ENCODE measurements at places on chromosomes 5 and 9.

GRCh38 chr5:165874851-165875250, 2369.4 kb downstream of the MAT2B start:
- DNase-seq, result no peak

DNA sequence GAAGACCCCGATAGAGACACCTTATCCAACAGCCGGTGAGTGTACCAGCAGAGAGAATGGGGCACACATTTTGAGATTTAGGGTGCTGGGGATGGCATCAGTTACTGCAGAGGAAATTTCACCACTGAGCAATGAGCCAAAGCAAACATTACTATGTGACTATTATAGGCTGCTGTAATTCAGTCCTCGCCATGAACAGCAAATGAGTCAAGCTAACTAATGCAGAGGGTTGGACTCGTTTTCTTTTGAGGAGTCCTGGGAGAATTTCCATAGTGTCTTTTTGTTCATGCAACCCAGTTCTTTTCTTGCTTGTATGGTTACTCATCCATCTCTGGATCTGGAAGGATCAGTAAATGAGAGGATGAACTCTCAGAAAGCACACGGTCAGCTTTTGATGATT, 323.8 kb downstream of the PSAT1 start:
- peak; percentile 44 for DNase-seq

GRCh38 chr5:116733991-116734975, 159.7 kb upstream of the SEMA6A start:
- no peak for DNase-seq

DNA sequence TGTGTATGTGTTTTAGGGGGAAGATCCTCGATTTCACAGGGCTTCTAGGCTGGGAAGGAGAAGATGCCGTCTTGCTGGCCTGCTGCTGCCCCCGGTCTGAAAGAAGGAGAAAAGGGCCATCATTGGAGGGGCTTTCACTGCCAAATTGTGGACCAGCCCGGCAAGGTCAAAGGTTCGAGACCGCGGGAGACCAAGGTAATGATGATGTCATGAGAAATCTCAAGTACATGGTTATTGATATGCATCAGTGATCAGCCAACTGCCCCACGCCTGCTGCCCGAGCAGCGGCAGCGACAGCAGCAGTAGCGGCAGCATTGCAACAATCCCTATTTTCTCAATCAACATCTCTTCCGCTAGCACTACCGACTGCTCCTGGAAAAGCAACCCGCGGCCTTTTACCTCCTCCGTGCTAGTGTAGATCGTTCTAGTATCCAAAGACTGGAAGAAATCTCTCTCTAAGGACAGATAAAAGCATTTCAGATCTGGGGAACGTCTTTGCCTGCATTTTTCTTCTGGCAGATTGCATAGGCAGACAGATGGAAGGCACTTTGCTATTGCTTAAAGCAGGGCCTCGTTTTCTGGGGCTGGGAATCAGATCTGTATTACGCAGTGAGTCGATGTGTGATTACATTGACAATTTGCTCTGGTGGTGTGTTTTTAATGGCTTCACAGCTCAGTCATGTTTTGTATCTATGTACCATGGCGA, 215.3 kb downstream of the MEF2C start:
- DNase-seq, result peak; percentile 47

DNA sequence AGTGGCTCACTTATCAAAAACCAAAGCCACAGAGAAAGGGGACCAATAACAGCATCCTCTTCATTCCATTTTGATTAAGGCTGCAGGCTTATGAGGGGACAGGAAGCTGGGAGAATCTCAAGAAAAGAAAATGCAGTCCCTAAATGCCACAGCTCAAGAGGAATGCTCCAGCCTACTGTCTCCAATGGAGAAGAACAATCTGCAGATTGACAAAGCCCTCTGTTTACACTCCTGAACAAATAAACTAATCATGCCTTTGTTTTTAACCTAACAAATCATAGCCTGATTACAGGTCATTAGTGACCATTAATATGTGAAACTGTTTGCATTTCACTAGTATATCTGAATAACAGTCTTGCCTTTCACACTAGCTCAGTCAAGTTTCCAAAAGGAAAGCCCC, 26.5 kb downstream of the PPP2R2B start:
- DNase-seq, result no peak

DNA sequence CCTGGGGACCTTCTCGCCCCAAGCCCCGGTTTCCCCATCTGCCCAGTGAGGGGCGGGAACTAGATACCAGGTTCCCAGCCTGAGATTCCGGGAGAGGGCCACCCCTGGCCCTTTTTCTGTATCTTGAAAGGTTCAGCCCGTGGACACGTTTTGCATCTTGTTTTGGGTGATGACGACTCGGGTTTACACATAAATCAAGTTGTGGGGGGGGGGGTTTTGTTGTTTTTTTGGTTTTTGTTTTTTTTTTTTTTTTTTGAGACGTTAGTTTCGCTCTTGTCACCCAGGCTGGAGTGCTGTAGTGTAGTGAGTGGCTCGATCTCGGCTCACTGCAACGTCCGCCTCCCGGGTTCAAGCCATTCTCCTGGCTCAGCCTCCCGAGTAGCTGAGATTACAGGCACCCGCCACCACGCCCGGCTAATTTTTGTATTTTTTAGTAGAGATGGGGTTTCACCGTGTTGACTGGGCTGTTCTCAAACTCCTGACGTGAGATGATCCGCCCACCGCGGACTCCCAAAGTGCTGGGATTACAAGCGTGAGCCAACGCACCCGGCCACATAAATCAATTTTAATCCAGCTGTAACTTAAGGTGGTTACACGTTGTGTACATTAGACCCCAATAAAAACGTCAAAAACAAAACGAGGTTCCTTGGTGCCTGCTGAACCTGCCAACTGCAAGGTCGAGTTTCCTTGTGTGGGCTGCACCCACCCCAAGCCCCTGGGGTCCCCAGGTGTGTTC, 1.1 kb upstream of the BRD3 start:
- DNase-seq, result no peak

DNA sequence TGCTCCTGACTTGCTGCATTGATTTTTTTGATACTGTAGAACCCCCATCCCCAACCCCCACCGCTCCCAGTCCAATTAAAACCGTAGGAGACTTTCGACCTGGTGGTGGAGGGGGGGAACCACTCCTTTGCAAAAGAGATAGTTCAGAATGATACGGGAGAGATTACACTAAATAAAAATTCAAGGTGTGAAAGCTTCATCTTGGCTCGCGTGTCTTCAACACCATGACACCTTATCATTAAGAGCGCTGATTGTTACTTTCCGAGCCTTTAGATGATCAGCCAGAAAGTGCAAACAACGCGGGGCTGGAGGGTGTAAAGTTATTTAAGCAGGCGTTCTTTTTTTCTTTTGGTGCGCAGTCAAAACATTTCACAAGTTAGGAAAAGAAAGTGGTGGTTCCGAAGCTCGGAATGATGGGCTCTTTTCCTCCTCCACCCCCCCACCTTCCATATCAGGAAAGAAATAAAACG, 1.3 kb upstream of the ZNF462 start:
- no peak for DNase-seq

DNA sequence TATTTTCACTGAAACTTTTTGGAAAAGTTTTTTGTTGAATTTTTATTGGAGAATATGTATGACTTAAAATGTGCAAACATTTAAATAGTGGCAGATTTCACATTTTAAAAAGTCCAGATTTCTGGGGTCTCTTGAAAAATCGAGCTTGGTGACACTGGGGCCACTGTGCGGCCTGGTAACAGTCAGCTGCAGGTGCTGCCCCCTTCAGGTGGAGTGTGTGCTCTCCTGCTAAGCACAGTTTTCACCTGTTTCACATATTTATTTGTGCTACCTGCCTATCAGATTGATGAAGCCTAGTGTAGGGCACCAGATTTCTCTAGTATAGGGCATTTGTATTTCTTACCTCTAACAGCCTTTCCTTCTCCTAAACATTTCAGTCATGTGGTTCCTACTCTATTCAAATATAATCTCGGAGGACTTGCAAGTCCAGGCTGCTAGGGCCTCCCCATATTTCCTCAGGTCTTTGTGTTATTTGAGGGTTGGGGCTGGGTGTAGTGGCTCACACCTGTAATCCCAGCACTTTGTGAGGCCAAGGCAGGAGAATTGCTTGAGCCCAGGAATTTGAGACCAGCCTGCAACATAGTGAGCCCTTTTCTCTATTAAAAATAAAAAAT, 95.8 kb upstream of the KLF9 start:
- DNase-seq, result no peak

DNA sequence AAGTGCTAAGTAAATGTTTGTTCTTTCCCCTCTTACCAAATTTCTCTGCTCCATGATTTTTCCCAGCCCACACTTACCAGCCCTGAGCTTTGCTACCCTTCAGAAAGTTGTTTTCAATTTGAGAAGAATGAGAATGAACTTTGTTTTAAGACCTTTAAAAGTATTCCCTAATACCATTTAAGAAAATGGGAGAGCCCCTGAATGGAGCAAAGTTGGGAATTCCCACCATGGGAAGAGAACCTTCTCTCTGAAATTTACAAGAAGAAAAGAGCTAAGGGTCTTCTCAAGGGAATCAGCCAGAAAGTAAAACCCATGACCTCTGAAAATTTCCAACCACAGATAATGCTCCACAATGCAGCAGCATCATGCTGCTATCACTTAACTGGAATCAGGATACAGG, 17.7 kb downstream of the ZNF366 start:
- DNase-seq, result no peak

GRCh38 chr9:83070261-83070660, 7.3 kb upstream of the RASEF start:
- DNase-seq, result no peak

Measured in RCC 7860 (cell line).